ENCODE measurements at places on chromosomes 6 and 20. TPM values are rescaled to one million over a fixed set of nuclear protein-coding genes. Genes with fewer than 3 reads are reported as not detected.

Gene TAAR2
- not detected for total RNA-seq

Gene GJA10
- total RNA-seq: not detected

Gene PHACTR3
- 12.3 TPM for total RNA-seq

Gene MYLK4
- total RNA-seq: 1.3 TPM

Gene ZNF165
- total RNA-seq: 3.6 TPM

Gene AARS2
- 12.6 TPM for total RNA-seq

Gene CRIP3
- 5.6 TPM for total RNA-seq

Gene SRMS
- 0.38 TPM for total RNA-seq

Gene FAM209B
- not detected for total RNA-seq

Gene MATN4
- 0.19 TPM for total RNA-seq

Gene STX11
- total RNA-seq: 6.7 TPM

Gene DYNLT2
- 1.9 TPM for total RNA-seq

Gene TSBP1
- not detected for total RNA-seq

Gene NT5DC1
- 41.7 TPM for total RNA-seq

Gene CD24
- 2,350 TPM for total RNA-seq

Gene TTLL9
- total RNA-seq: 1.9 TPM

Gene VARS2
- total RNA-seq: 34.5 TPM

Gene TUBB1
- not detected for total RNA-seq

Gene DLL1
- 11.9 TPM for total RNA-seq

Gene MAS1
- not detected for total RNA-seq

Gene TAGAP
- total RNA-seq: 8.8 TPM

Gene SNPH
- total RNA-seq: 3.1 TPM

Gene DNMT3B
- 2.9 TPM for total RNA-seq

Gene EPB41L1
- 230 TPM for total RNA-seq

Gene GNAS-AS1
- 0.88 TPM for total RNA-seq

Gene OOEP
- total RNA-seq: 0.35 TPM

Gene COL19A1
- 1.1 TPM for total RNA-seq

Gene SNAI1
- 3.7 TPM for total RNA-seq

Gene GNMT
- 0.54 TPM for total RNA-seq

Gene HLA-DOA
- 21.6 TPM for total RNA-seq

Gene DNAH8
- 0.50 TPM for total RNA-seq

Gene PRND
- not detected for total RNA-seq

Gene B3GAT2
- total RNA-seq: not detected

Gene PTCHD4
- total RNA-seq: 1.7 TPM

Gene GTPBP2
- total RNA-seq: 64.6 TPM

Gene C6orf141
- 2.2 TPM for total RNA-seq

Gene MMP24
- 12.4 TPM for total RNA-seq

Gene SOX4
- 36.5 TPM for total RNA-seq

Gene SLC17A1
- total RNA-seq: 26.3 TPM

Gene RAET1L
- total RNA-seq: 3.3 TPM

Gene ADGRF5
- total RNA-seq: 51.7 TPM

Gene MTFR2
- 1.3 TPM for total RNA-seq

Gene TMEM200A
- total RNA-seq: 17.9 TPM

Gene FABP7
- total RNA-seq: not detected

Gene HINT3
- total RNA-seq: 21.4 TPM

Gene GSTA2
- total RNA-seq: 0.28 TPM

Gene PTPN1
- 80.4 TPM for total RNA-seq

Gene PEX7
- total RNA-seq: 10.6 TPM

Gene SLC35D3
- not detected for total RNA-seq

Gene GTSF1L
- total RNA-seq: not detected

Gene WFDC10B
- total RNA-seq: 0.60 TPM

Gene PCSK2
- total RNA-seq: 0.22 TPM

Gene KCNQ2
- total RNA-seq: 2.2 TPM

All from kidney (tissue), 22 donors.